AG08395 (cell line): ENCODE measurements at places on chromosomes 12 and 14.

GRCh38 chr14:71166180-71166837, 259.1 kb downstream of the PCNX1 start:
- peak; percentile 81 for DNase-seq

DNA sequence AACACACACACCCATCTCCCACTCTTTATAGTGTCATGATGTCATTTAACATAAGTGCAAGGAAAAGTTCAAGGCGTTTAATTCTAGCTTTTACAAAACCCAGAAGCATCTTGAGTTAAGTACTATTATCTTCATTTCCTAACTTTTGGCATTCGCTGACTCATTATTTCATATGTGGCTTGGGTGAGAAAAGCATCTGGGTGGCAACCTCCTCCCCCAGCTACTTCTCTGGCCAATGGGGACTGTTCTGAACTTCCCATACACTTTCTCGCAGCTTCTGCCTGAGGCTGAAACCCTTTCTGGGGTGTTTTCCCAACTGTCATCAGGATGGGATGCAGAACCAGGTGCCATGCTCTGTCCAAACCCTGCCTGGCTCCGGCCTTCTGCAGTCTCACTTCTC, 2.8 kb upstream of the MARK3 start:
- peak; percentile 63 for DNase-seq

DNA sequence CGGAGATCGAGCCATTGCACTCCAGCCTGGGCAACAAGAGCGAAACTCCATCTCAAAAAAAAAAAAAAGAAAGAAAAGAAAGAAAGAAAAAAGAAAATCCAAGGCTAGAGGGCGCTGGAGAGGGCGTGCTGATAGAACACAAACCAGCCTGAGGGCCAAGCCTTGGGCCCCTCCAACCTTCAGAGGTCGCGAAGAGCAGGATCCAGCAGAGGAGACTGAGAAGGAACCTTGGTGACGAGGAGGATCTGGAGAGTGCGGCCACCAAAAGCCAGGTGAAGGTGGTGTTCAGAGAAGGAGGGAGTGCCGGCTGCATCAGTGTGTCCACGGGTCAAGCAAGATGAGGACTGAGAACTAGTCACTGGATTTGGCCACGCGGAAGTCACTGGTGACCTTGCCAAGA, 4.1 kb upstream of the DYNC1H1 start:
- DNase-seq: no peak

DNA sequence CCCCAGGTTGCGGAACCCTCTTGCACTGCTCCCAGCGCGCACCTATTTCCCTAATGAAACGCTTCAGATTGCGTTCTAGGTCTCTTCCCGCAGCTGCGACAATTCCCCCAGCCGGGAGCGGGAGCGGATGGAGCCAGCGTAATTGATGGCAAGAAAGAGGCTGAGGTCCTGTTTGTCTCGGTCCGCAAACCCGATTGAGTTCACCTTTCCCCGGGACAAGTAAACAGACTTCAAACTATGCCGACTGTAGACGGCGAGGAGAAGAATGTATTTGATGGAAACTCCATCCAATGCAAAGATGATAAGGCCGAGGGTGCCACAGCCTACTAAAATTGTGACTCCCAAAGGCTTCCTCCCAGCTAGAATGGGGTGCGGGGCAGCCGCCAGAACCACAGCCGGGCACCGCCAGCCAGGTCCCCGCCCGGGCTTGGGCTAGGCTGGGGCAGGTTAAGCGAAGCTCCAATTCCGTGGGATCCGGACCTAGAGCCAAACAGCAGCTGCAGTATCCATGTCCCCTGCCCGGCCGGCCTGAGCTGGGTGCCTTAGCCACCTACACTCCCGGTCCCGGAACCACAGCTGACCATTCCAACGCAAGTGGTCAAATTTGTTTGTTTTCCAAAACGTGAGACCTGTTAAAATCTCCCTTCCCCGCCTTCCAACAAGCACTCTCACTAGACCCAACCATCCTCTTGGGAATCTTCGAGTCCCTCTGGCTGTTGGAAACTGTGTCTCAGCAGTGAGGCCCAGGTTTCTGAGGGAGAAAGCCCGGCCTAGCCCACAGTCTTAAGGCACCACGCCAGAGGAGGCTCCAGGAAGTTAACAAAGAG, 5.5 kb downstream of the NKX2-1 start:
- DNase-seq: no peak

DNA sequence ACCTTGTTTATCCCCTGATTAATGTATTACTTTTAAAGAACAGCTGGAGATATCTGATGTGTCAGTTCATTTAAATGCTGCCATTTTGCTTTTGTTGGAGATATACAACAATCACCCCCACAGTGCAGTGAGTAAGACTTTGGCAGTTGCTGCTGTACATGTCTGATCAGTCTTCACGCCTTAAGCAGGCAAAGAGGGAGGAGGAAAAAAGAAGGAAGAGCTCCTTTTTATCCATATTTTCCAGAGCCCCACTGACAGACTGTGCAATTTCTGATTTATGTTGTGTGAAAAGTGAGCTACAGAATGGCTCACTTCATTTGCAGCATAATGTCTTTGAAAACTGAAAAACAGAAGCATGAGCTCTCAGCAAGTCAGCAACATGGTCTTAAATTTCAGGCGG, 319.7 kb upstream of the LRIG3 start:
- DNase-seq: no peak
